ENCODE measurements at places on chromosomes 11 and 22. TPM values are rescaled to one million over a fixed set of nuclear protein-coding genes. Genes with fewer than 3 reads are reported as not detected.

GRCh38 chr22:45271667-45272201 lies 13.0 kb upstream of the UPK3A start:
- peaks cover 18% of the 10 kb centered on the region for H3K27me3 ChIP-seq
- H3K4me1 ChIP-seq = peaks cover 16% of the 10 kb centered on the region
- no peaks in the 10 kb centered on the region for H3K36me3 ChIP-seq
- H3K4me3 ChIP-seq = no peak overlapping the region

DNA sequence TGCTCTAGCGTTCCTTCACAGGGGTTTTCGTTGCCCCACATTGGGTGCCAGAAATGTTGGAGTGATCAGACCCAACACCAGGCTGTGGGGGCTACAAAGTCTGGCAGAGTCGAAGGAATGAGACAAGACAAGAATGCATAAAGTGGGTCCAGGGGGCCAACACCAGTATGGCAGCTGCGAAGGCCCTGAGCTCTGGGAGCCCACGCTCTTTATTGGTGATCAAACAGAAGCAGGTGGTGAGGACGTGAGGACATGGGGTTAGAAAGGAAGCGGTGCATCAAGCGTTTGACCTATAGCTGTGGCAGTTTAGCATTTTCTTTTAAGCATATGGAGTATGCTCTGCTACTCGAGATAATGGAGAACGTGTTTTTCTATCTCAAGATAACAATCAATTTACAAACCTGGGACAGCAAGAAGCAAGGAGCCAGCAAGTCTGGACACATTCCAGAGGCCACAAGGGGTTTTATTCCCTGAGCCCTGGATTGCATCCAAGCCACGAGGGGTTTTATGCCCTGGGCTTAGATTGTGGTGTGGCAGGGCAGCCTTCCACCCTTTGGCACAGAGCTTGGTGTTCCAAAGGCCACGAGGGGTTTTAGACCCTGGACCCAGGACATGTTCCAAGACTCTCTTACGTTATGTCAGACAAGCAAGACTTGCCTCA lies 3.9 kb upstream of the DNAJB13 start:
- H3K27ac ChIP-seq = no peak overlapping the region
- H3K4me3 ChIP-seq = no peak overlapping the region
- no peaks in the 10 kb centered on the region for H3K27me3 ChIP-seq
- DNase-seq = no peak
- H3K36me3 ChIP-seq = peaks cover 3% of the 10 kb centered on the region
- no peaks in the 10 kb centered on the region for H3K4me1 ChIP-seq

DNA sequence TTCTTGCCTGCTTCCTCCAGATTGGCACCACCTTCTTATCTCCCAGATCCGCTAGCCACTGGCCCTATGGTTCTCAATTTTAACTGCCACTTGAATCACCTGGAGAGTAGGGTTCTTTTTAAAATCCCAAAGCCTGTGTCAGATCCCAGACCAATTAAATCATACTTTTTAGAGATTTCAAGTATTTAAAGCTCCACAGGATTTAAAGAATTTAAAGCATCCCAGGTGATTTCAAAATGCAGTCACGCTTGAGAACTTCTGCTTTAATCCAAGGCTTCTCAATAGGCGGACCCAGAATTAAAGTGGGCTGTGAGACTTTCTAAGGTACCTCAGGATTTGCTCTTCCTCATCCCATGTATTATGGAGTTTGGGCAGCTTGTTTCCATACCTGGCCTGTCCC lies 400.0 kb downstream of the SOX6 start:
- H3K27ac ChIP-seq = no peak overlapping the region
- no peaks in the 10 kb centered on the region for H3K36me3 ChIP-seq
- no peak for DNase-seq
- H3K4me1 ChIP-seq = no peaks in the 10 kb centered on the region
- H3K4me3 ChIP-seq = no peak overlapping the region

DNA sequence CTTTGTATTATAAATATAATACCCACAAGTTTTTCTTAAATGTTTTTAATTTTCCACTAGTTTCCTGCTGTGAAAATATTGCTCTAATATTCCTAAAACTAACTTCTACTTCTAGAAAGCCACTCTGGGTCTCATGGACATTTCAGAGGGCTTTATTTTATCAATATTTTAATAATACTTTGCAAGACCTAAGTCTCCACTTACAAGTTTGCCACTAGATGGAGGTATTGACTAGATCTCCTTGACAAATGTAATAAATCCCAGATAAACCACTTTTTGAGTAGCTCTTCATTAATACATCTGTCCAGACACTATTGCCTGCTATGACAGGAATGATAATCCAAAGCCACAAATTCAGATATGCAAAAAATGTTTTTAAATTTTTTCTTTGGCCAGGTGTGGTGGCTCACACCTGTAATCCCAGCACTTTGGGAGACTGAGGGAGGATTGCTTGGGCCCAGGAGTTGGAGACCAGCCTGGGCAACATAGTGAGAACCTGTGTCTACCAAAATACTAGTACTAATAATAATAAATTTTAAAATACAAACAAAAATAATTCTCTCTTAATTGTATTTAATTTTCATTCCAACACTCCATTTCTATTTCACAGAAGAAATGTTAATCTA lies 3.5 kb upstream of the ACAT1 start:
- H3K4me1 ChIP-seq = peaks cover 20% of the 10 kb centered on the region
- no peak for DNase-seq
- no peak overlapping the region for H3K27ac ChIP-seq
- H3K27me3 ChIP-seq = peaks cover 12% of the 10 kb centered on the region
- H3K36me3 ChIP-seq = no peaks in the 10 kb centered on the region
- no peak overlapping the region for H3K4me3 ChIP-seq

ANKK1 gene
- 0.15 TPM for total RNA-seq

GRCh38 chr11:19646308-19646707 lies 66.3 kb upstream of the NAV2 start:
- no peaks in the 10 kb centered on the region for H3K27me3 ChIP-seq
- no peaks in the 10 kb centered on the region for H3K4me1 ChIP-seq
- DNase-seq = no peak
- H3K36me3 ChIP-seq = no peaks in the 10 kb centered on the region
- no peak overlapping the region for H3K27ac ChIP-seq
- no peak overlapping the region for H3K4me3 ChIP-seq

DNA sequence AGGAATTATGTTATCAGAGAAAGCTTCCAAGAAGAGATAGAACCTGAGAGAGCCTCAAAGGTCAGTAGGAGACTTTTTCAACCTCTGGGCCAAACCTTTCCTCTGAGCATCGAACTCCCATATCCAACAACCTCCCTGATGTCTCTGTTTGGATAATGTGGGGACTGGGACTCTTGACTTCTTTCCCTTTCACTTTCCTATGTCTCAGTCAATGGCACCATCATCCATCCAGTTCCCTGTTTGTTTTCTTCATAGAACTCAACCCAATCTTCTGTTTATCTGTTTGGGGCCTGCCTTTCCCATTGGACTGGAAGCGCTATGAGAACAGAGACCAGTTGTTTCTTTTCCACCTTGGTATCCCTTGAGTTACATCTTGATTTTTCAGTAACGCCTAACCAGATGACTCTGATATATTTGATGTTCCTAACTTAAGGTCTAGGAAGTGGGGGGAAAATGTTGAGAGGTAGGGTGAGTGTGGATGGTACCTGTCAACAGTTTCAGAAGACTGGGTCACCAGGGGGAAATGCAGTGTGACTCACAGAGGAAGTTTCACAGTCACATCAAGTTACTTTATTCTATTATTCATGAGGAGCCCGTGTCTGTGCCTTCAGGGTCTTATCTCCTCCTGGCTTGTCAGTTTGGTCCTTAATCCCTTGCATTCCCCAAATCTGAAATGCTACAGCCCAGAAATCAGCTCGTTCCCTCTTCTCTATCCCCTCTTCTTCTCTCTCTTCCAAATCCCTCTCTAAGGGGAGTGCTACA lies 4.5 kb upstream of the KCNE3 start:
- H3K4me1 ChIP-seq = peaks cover 13% of the 10 kb centered on the region
- H3K27me3 ChIP-seq = peaks cover 10% of the 10 kb centered on the region
- no peaks in the 10 kb centered on the region for H3K36me3 ChIP-seq
- no peak for DNase-seq
- no peak overlapping the region for H3K27ac ChIP-seq
